Activated CD4-positive, alpha-beta T cell treated with anti-CD3 and anti-CD28 coated beads, Interleukin-2, amount 50 U/mL, for 16 hours (primary cell): ENCODE measurements at places on chromosomes 7 and 10.

GRCh38 chr7:149633976-149634945, 136.7 kb upstream of the ZNF746 start:
- DNase-seq: no peak

DNA sequence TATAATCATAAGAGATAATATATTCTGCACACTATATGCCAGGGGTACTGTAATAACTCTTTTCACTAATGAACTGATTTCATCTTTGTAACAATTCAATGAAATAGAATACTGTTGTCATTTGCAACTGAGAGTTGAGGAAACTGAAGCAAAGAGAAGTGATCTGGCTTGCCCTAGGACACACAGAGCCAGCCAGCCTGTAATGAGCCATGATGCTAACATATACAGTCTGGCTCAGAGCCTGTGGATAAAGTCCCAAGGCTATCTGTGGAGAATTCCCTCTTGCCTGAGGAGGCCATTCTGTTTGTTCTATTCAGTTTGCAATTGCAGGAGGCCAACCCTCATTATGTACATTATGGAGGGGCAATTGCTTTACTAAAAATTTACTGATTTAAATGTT, 241.3 kb downstream of the CXCL12 start:
- no peak for DNase-seq

- DNase-seq: peak; percentile 17
These were observed 56.9 kb downstream of the NEUROG3 start for GRCh38 chr10:69516316-69516715.

- DNase-seq: no peak
These were observed 22.7 kb downstream of the CYP2C19 start for GRCh38 chr10:94785211-94785610.

DNA sequence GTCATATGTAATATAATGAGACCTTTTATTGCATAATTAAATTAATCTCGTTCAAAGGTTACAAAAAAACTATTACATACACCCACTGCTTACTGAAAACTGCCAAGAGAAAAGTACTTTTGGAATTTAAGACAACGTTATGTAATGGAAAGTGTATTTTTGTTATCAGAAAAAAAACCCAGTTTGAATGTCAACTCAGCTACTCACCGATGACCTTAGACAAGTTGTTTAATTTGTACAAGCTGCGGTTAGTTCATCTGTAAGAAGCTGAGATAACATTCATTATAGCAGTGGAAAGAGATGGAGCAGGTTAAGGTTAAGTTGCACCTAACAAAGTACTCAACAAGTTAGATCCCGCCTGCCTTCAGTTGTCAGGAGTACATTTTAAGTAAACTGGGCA, 1.1 kb downstream of the PSMA2 start:
- no peak for DNase-seq

GRCh38 chr7:146397141-146397540, 280.5 kb downstream of the CNTNAP2 start:
- no peak for DNase-seq

GRCh38 chr10:31528831-31529230, 209.8 kb downstream of the ZEB1 start:
- no peak for DNase-seq

- DNase-seq: peak; percentile 58
These were observed 151.6 kb downstream of the KIAA1217 start for GRCh38 chr10:24360282-24361127.

DNA sequence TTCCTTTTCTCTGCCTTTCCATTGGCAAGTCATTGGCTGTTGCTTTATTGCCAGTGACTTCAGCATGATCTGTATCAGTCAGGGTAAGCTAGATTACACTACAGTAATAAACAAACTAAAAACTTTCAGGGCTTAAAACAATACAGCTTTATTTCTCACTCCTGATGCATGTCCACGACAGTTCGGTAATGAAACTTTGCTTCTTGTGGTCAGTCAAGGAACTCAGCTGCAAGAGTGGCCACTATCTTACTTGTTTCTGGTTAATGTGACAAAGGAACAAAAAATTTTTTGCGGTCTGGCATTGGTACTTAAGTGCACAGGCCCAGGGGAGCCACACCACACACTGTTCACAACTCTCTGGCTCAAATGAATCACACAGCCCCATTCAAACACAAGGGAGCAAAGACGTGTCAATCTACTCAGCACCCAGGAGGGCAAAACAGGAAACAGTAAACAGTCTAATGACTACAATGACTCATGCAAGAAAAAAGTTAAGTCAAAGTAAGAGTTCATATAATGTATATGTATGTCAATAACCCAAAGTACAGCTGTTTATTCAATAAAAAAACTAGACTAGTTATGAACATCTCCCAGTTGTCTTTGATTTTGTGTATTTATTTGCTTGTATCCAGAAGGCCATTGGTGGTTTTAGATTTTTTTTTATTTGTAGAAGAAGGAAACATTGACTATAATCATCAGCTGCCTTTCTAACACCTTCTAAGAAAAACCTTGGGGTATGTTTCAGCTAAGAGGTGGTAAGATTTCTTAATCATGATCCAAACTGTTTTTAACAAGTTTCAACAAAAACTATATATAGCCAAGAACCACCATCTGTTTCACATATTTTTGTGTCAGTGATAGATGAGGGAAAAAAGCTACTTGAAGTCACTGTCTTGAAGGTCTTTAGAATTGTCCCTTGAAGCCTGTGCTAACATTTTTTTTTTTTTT, 134.4 kb upstream of the FAM3C start:
- peak; percentile 98 for DNase-seq

- peak; percentile 80 for DNase-seq
These were observed 15.1 kb downstream of the PRSS2 start for GRCh38 chr7:142785841-142786250.

DNA sequence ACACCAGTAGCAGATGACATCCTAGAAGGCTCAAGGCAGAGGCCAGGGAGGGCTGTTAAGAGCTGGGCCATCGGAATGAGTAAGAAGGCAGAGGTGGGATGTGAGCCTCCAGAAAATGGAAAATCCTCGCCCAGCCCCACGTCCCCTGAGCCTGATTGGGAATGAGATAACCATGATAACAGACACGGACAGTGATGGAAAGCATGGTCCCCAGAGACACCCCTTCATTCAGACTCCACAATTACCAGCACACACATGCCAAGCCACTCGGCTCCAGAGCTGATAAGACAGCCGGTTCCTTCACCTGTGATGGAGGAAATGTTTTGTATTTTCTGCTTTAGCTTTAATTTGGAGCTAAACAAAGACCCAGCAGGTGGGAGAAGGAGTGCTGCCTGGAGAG, 106.0 kb downstream of the GRID1 start:
- no peak for DNase-seq

DNA sequence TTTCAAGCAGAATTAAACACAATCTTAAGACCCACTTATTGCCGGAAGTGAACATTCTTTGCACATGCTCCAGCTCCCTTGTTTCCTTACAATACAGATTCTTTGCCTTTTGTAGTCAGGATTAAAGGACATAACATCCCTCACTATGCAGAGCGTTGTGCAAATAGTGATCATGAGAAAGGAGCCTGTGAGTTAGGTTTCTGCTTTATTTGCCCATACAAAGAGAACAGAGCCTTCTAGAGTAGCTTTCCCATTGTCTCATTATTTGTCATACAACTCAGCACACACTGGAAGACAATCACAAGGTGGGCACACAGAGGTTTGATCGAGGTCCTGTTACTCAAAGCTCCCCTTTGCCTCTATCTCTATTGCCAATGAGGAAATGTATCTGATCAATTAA, 48.2 kb upstream of the WDR11 start:
- DNase-seq: no peak

- no peak for DNase-seq
These were observed 22.5 kb upstream of the SH3PXD2A start for GRCh38 chr10:103877861-103878260.
